ENCODE measurements at places on chromosomes 1 and 21. TPM values are rescaled to one million over a fixed set of nuclear protein-coding genes. Genes with fewer than 3 reads are reported as not detected.

Gene BNIPL
- 9.4 TPM for total RNA-seq

DNA sequence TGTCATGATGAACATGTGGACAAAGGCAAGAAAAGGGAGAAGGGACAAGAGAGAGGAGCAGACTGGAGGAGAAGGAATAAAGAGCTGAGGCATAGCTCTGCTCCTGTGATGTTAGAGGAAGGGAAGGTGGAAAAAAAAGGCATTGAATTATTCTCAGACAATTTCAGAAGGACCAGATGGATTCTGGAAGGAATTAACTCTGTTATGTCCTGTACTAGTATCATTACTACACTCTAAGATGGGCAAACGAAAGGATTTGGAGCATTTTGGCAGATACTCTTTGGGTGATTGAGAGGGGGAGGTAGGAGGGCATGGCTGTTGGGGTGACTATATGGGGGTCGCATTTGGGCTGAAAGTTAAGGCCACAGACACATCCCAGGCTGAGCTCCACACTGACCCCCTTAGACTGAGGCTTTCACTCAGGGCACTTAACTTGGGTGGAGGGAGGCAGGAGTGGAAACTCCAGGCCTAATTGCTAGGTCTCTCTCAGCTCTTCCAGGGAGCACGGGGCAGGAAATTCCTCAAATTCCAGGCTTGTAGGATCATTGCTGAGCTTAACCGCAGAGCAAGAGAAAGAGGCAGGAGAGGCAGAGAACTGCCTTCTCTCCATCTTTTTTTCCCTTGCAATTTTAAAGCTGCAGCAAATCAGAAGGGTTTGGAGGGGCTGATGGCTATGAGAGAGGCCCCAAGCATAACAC is 25.9 kb downstream of the KIRREL1 start:
- no peaks in the 10 kb centered on the region for H3K27me3 ChIP-seq
- H3K4me1 ChIP-seq = no peaks in the 10 kb centered on the region
- no peak for DNase-seq
- H3K4me3 ChIP-seq = no peak overlapping the region
- H3K36me3 ChIP-seq = no peaks in the 10 kb centered on the region

Gene SPRR3
- total RNA-seq = not detected

- H3K27me3 ChIP-seq = no peaks in the 10 kb centered on the region
- no peak for DNase-seq
- H3K36me3 ChIP-seq = no peaks in the 10 kb centered on the region
- H3K4me1 ChIP-seq = peaks cover 25% of the 10 kb centered on the region
- H3K27ac ChIP-seq = no peak overlapping the region
- peak overlapping the region; percentile 32 for H3K4me3 ChIP-seq
These were observed 139.8 kb downstream of the AK5 start for GRCh38 chr1:77421504-77422233.

- DNase-seq = no peak
- peak overlapping the region; percentile 30 for H3K4me3 ChIP-seq
- H3K36me3 ChIP-seq = no peaks in the 10 kb centered on the region
- H3K27me3 ChIP-seq = peaks cover 15% of the 10 kb centered on the region
These were observed 2.4 kb downstream of the ALX3 start for GRCh38 chr1:110067893-110068645.

DNA sequence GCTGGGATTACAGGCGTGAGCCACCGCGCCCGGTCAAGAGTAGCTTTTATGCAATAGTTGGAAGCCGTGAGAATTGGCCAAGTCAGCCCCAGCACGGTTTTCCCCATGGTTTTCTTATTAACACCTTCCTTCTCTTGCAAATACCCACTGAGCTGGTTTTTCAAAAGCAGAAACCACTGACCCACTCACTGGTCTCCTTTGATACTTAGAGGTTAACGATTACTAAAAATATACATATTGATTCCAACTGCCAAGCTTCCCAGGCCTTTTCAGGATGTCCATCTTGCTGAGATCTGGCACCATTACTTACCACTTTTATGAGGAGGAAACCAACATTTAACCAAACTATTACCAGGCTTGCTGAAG is 25.9 kb upstream of the TARDBP start:
- no peaks in the 10 kb centered on the region for H3K4me1 ChIP-seq
- no peaks in the 10 kb centered on the region for H3K27me3 ChIP-seq
- H3K36me3 ChIP-seq = no peaks in the 10 kb centered on the region
- H3K27ac ChIP-seq = no peak overlapping the region

- H3K4me3 ChIP-seq = no peak overlapping the region
- H3K4me1 ChIP-seq = no peaks in the 10 kb centered on the region
- no peak for DNase-seq
These were observed 191.8 kb downstream of the LYPLAL1 start for GRCh38 chr1:219365451-219365850.

Gene FCGR3A
- total RNA-seq = 15.8 TPM

GRCh38 chr1:149934356-149934755 is 2.3 kb downstream of the MTMR11 start:
- H3K27ac ChIP-seq = no peak overlapping the region
- DNase-seq = no peak
- H3K27me3 ChIP-seq = no peaks in the 10 kb centered on the region
- H3K4me1 ChIP-seq = no peaks in the 10 kb centered on the region
- H3K36me3 ChIP-seq = no peaks in the 10 kb centered on the region

- no peaks in the 10 kb centered on the region for H3K36me3 ChIP-seq
- no peak overlapping the region for H3K4me3 ChIP-seq
- no peaks in the 10 kb centered on the region for H3K27me3 ChIP-seq
- peak overlapping the region; percentile 17 for H3K27ac ChIP-seq
- no peak for DNase-seq
- peaks cover 48% of the 10 kb centered on the region for H3K4me1 ChIP-seq
These were observed 49.4 kb downstream of the DYRK1A start for GRCh38 chr21:37415939-37416338.

- H3K4me3 ChIP-seq = no peak overlapping the region
- no peaks in the 10 kb centered on the region for H3K27me3 ChIP-seq
- peaks cover 6% of the 10 kb centered on the region for H3K36me3 ChIP-seq
- no peak for DNase-seq
These were observed 16.6 kb downstream of the STX12 start for GRCh38 chr1:27789540-27790041.

- H3K27me3 ChIP-seq = no peaks in the 10 kb centered on the region
- H3K4me3 ChIP-seq = no peak overlapping the region
- no peaks in the 10 kb centered on the region for H3K4me1 ChIP-seq
- H3K36me3 ChIP-seq = no peaks in the 10 kb centered on the region
- DNase-seq = no peak
These were observed 33.5 kb downstream of the CSMD2 start for GRCh38 chr1:34131396-34132160.

DNA sequence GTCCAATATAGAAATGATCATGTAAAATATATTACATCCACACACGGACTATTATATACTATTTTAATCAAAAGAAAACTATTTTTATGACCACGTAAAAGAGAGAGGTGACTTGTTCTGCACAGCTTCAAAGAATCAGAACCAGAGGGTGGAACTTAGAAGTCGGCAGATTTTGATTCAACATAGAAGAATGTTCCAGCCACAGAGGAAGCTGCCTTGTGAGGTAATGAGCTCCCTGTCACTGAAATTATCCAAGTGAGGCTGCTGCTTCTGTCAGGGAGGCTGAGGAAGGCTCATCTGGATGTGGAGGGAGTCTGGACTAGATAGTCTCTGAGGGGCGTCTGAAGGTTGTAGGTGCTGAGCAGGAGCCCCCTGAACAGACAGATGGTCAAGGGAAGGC is 2.7 kb downstream of the PLEKHA6 start:
- H3K4me1 ChIP-seq = no peaks in the 10 kb centered on the region
- no peak for DNase-seq
- no peak overlapping the region for H3K27ac ChIP-seq
- H3K36me3 ChIP-seq = no peaks in the 10 kb centered on the region
- no peaks in the 10 kb centered on the region for H3K27me3 ChIP-seq
- H3K4me3 ChIP-seq = no peak overlapping the region

Gene FAM78B
- total RNA-seq = 0.45 TPM

GRCh38 chr1:169696273-169697100 is 14.9 kb downstream of the SELL start:
- H3K4me1 ChIP-seq = peaks cover 91% of the 10 kb centered on the region
- peaks cover 5% of the 10 kb centered on the region for H3K36me3 ChIP-seq

DNA sequence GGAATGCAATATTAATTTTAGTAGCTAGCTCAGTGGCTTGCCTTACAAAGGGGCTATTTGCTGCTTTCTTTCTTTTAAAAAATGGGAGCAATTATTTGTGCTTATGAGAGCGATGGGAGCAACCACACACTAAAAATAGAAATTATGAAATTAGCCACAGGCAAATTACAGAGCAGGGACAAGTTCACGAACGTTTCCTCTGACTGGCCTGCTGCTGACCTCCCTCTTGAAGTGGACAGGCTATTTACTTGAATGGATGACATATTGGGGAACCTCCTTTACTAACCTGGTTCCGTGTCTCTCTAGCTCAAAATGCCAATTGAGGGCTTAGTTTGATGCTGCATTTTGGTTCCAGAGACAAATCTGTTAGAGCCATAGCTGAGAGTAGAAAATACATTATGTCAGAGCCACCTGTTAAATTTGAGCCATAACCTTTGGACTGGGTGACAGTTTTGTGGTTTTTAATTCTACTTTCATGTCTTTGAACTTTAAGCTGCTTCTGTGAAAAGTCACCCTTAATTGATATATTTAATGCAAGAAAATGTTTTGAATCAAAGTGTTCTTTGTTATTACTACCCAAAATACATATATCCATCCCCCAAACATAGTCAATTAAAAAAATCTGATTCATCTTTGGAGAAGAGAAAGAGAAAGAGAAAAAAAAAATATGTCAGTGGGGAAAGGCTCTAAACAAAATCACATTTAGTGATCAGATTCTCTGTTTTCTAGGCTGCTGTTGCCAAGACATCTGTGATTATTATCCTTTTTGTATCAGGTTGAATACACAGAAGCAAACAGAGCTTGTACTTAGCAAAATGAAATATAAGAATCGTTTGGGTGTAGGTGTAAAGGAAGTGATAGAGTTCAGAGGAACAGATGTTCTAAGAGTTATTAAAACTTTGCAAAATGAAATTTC is 351.9 kb downstream of the ADGRL2 start:
- H3K27me3 ChIP-seq = no peaks in the 10 kb centered on the region
- no peaks in the 10 kb centered on the region for H3K36me3 ChIP-seq
- no peak overlapping the region for H3K27ac ChIP-seq
- no peak overlapping the region for H3K4me3 ChIP-seq
- DNase-seq = no peak
- H3K4me1 ChIP-seq = no peaks in the 10 kb centered on the region

DNA sequence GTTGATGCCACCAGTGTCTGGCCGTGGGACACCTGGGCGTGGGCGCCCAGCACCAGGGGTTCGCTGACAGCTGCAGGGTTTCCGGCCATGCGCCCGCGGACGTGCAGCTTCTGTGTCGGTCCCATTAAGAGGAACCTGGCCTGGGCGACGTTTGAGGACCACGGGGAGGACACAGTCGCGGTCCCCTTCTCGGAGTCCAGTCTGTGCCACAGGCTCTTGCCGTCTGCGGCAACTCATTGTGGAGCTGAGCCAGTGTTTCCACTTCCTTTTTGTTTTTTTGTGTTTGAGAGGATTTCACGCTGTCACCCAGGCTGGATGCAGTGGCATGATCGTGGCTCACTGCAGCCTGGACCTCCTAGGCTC is 1.6 kb upstream of the C1orf159 start:
- no peak overlapping the region for H3K4me3 ChIP-seq
- DNase-seq = no peak
- no peaks in the 10 kb centered on the region for H3K36me3 ChIP-seq

DNA sequence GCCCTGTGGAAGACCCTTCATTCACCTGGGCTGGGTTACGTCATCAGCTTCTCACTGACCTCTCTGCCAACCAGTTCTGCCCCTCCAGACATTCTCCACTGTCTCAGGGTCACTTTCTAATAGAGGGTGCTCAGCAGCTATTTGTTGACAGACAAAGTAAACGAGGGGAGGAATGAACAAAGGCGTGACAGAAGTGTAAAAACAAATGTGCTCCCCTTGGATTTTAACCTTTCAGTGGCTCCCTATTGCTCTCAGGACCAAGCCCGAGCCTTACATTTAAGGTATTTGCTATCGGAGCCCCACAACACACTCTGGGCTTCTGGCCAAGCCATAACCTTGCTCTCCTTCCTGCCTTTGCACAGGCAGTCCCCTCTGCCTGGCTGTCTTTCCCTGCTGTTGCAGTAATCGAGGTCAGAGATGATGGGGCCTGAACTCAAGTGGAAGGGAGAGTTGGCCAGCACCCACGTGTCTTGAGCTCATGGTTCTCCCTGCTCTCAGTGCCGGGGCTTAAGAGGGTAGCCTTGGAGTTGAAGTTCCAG is 9.3 kb upstream of the MARCKSL1 start:
- no peak overlapping the region for H3K27ac ChIP-seq
- H3K4me1 ChIP-seq = peaks cover 18% of the 10 kb centered on the region
- H3K27me3 ChIP-seq = no peaks in the 10 kb centered on the region
- H3K36me3 ChIP-seq = no peaks in the 10 kb centered on the region
- peak; percentile 37 for DNase-seq
- H3K4me3 ChIP-seq = no peak overlapping the region

DNA sequence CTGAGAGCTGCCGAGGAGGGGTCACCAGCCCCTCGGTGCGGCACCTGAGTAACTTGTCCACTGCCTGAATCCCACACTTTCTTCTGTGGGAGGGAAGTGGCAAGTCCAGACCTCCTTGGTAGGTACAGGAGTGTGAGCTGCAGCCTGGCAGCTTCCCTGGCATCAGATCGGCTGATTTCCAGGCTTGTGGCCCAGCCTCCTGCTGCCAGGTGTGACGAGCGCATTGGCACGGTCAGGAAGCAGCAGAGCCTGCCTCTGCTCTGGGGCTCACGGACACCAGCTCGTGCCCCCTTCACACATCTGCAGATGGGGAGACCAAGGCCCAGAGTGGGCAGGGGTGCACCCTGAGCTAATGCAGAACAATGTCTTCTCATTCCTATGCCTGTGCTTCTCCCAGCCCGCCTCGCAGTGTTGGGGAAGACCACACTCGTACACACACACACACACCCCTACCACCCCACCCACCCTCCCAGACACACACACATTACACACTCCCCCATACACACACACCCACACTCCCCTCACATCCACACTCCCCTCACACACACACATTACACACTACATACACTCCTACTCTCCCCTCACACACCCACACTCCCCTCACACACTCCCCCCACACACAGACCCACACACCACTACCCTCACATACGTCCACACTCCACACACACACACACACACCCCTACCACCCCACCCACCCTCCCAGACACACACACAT is 33.1 kb upstream of the SELENON start:
- peak overlapping the region; percentile 71 for H3K27ac ChIP-seq
- DNase-seq = no peak
- peaks cover 58% of the 10 kb centered on the region for H3K4me1 ChIP-seq
- H3K4me3 ChIP-seq = no peak overlapping the region
